Right renal cortex interstitium (tissue), 3 donors: ENCODE measurements at places on chromosomes 1 and 21.

DNA sequence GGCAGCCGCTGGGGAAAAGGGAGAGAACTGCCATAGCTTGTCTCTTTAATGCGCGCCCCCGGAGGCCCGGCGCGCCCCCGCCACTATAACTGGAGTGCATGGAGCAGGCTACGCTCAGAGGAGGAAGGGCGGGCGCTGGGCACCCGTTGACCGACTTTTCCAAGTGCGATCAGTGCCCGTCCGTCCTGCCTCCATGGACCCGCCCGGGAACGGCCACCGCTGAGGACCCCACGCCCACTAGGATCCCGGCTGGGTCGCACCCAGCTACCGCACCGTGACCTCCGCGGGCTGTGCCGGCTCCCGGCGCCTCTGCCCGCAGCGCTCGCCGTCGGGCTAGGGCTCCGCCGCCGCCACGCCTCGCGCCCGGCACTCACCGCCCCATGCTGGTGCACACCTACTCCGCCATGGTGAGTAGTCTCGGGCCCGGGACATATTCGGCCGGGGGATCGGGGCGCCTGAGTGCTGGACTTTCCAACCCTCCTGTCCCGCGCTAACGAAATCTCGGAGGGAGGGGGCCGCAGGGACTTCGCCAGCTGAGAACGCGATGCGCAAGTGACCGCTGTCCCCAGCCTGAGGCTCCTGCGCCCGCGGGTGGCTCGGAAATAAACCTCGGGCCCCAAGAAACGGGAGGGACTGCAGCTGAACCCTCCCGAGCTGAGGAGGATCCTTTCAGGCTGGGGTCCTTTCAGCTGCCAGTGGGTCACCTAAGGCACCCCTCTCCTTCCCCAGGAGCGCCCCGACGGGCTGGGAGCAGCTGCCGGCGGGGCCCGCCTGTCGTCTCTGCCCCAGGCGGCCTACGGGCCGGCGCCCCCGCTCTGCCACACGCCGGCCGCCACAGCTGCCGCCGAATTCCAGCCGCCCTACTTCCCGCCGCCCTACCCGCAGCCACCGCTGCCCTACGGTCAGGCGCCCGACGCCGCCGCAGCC, at the start of gene TFAP2E:
TSS of gene TFAP2E (plus strand) at position 117 of the 927 bp plus-strand sequence. CDS start at position 381, 264 bp downstream.
- DNase-seq = no peak

GRCh38 chr1:55612988-55613387, 397.8 kb upstream of the USP24 start:
- no peak for DNase-seq

- DNase-seq = no peak
Measured at GRCh38 chr1:55974714-55975441, 604.5 kb downstream of the PLPP3 start.

DNA sequence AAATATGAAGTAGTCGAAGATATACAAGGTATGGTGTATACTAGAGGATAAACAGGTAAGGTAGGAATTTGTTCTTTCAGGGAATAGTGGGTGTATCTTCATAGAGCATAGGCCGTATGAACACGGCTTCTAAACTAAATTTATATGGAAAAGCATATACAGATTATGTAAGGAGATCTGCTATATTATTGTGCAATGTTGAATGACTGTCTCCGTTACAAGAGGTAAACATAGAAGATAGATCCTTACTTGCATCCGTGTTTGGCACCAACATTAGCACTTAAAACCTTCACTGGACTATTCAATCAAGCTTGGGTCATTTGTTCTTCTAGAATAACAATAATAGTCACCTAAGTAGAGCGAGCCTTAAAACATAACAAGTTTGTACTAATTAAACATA, 45.9 kb downstream of the CLEC20A start:
- DNase-seq = no peak

DNA sequence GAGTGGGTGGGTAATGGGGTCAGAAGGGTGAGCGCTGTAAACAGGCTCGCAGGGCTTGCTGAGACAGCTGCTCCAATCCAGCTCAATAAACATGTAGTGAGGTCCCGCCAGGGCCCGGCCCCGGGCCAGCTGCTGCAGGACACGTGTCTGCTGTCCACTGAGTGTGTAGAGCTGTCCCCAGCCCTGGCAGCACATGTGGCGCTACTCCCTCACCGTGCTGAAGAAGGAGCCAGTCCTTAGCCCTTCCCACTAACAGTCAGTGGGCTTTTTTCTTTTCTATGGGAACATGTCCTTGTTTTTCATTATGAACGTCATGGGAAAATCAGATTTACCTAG, 78.9 kb upstream of the C1orf174 start:
- DNase-seq = no peak
